Tongue (tissue), 3 donors: ENCODE measurements at places on chromosomes 3 and 15. TPM values are rescaled to one million over a fixed set of nuclear protein-coding genes. Genes with fewer than 3 reads are reported as not detected.

PLOD2 gene
- total RNA-seq = 27.7 TPM

GRCh38 chr15:93882141-93882540 is 349.2 kb upstream of the MCTP2 start:
- no peak for DNase-seq

PRKCD gene
- total RNA-seq = 10.3 TPM

DNA sequence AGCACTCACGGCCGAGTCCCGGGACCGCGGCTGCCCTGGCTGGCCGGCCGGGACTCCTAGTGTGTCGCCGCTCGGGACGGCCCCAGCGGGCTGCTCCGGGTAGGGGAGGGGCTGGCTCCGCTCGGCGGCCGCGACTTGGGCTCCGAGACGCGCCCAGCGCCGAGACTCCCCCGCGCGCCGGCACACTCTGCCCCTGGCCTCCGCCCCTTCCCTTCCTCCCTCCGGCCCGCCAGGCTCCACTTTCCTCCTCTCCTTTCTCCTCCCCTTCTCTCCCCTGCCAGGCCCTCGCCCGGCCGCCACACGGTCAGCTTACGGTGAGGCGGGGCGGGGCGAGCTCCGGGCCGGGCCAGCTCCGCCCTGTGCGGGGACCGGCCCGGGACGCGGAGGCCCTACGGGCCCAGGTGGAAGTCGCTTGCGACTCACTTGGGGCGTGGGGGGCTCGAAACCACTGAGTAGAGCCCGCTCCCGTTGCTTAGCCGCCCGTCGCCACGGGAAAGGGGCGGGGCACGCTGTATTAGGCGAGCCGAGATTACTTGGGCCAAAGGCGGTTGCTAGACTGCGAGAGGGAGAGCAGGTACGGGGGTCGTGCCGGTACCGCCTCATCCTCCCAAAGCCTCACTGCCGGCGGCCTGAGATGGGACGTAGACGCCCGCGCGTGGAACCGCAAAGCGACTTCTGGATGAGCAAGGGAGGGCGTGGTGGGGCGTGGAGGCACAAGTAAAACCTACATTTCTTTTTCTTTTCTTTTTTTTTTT is at the start of gene ITGB5:
ITGB5 (minus strand) TSS at position 189 of the 755 bp plus-strand sequence. CDS start 365 bp downstream, outside the sequence.
- peak; percentile 83 for DNase-seq

- DNase-seq = no peak
Measured at GRCh38 chr3:18351069-18351628, 74.0 kb downstream of the SATB1 start.

DNA sequence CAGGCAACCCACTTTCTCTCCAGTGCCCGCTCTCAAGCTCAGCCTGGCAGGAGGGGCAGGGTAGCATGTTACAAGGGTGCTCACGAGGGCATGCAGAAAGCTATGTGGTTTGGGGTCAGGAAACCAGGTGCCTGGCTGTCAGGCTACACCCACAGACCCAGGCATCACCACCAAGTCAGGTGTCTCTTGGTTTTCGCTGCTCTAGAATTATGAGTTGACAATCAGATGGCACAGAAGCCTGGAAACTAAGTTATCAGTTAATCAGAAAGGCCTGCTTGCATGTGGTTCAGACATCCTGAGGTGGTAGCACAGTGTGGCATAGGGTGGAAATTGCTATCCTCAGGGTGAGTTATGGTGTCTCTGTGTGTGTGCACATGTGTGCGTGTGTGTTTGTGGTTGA is 16.2 kb upstream of the CCR9 start:
- no peak for DNase-seq

GRCh38 chr15:75648156-75649000 is 666 bp downstream of the SNX33 start:
- peak; percentile 57 for DNase-seq

DNA sequence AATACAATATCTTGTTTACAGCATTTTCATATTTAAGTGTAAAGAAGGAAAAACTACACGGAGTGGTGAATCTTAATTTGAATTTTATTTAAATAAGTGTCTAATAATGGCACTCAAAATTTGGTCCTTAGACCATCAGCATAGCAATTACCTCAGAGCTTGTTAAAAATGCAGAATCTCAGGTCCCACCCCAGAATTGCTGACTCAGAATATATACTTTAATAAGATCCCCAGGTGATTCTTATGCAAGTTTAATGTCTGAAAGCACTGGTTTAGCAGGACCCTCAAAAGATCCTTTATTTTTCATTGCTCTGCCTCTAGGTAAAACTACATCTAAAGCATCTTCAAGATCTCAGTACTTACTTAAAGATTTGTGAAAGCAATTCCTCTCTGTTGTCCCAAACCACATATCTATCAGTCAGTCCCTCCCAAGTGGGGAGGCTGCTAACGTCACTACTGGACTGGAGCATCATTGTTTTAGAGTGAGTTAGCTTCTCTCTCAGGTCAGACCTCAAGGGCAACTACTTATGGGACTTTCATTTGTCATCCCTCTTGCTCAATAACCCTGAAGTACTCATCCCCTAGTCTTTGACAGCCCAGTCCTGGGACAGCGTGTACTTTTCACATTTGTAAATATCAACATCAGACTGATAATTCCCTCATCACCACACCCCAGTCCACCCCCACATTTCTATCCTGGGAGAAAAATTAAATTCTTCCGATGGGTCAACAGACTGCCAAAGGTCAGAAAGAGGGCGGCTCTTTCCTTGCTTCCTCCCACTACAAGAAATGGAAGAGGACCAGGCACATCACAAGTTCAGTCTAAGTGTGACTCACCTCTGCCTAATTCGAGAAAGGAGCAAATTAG is 76.7 kb downstream of the CBLB start:
- peak; percentile 13 for DNase-seq
